ENCODE measurements at places on chromosomes 1 and 21.
A peak's percentile ranks its signal among the peaks of the same experiment; 100 is the strongest.

GRCh38 chr1:46181343-46182260, 5.3 kb upstream of the P3R3URF start:
- no peak for DNase-seq

DNA sequence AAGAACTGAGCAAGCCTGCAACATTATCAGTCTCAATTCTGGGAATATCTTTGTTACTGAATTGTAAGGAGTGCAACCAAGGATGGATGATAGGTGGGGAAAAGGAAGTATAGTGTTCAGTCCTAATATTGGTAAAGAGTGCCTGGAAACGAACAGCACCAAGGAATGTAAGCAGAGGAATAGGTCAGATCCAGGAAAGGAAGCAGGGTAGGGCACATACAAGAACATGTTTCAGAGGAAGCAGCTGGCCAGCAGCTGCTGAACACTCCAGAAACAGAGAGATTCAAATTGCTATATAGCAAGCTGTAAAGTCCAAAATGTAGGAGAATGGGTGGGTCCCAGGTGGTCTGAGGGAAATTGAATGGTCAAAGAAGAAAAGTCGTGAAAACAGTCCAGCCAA, 37.9 kb downstream of the CRB1 start:
- no peak for DNase-seq

GRCh38 chr1:183218027-183218618, 32.1 kb downstream of the LAMC2 start:
- no peak for DNase-seq

- peak; percentile 73 for DNase-seq
Measured at GRCh38 chr1:205711105-205712048, 31.1 kb upstream of the SLC45A3 start.

- DNase-seq = no peak
Measured at GRCh38 chr1:180498594-180498993, 3.8 kb downstream of the ACBD6 start.

GRCh38 chr21:36727866-36728265, 29.0 kb downstream of the SIM2 start:
- DNase-seq = no peak

- DNase-seq = no peak
Measured at GRCh38 chr1:232463225-232463624, 166.7 kb downstream of the SIPA1L2 start.

GRCh38 chr21:29419422-29419821, 120.7 kb downstream of the BACH1 start:
- no peak for DNase-seq

DNA sequence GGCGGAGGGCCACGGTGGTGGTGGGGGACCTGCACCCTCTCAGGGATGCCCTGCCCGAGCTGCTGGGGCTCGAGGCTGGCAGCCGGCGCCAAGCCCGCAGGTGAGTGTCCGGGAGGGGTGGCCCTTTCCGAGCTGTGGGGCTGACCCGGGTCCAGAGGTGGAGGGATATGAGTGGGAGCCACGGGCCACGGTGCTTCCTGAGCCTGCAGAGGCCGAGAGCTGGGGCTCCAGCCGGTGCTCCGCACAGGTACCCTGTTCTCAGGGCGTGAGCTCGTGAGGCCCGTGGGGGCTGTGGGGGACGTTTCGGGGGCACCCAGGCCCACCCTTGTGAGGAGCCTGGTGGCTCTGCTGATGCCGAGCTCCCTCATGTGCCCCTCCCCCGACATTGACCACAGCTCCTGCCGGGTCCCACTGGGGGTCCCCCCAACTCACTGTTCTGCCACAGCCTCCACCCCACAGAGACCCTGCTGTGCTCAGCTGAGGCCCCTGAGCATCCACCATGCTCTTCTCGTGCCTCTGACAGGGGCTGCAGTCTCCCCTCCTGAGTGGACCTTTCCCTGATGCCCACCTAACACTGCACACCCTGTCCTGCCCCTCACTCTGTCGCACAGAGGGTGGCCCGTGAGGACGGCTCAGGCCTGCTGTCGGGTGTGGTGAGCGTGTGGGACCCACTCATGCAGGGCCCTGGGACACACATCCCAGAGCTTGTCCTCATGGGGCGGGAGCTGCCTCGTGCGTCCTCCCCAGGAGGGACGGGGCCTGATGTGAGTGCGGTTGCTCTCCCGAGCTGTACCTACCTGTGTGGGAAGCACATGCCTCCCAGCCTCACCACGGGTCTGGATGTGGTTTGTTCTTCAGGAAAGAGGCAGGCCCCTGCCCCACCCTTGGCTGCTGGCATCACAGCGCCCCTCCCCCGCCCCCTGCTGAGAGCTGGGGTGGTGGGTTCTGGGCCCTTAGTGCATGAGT, 27.5 kb downstream of the SLX9 start:
- DNase-seq = no peak

- no peak for DNase-seq
Measured at GRCh38 chr1:119250299-119250698, 109.8 kb upstream of the WARS2 start.

DNA sequence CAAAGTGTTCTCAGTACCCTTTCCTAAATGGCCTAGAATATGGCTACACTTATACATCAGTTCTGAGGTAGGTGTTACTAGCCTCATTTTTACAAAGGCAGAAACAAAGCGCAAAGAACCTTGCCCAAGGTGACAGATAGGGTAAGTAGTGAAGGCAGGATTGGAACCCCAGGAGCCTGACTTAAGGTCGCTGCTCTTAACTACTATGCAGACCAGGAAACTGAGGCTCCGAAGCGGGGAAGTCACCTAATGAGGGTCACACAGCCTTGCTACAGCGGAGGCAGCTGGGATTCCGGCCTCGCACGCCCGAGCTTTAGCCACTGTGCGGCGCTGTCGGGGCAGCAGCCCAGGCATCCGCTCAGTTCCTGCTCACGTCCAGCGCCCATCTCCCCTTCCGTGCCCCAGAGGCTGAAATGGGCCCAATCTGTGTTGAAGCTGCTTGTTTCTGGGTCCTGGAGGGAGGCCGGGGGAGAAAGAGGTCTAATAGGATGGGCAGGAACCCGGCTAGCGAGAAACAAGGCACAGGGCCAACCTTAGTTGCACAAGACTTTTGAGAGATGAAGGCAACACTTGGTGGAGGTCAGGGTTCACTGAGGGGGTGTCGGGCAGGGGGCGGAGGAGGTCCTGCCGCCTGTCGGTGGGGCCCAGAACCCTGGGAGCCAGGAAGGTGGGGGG, 1.4 kb upstream of the FOXD2 start:
- peak; percentile 75 for DNase-seq
